ENCODE measurements at places on chromosomes 16 and 17.
A peak's percentile ranks its signal among the peaks of the same experiment; 100 is the strongest.

GRCh38 chr17:51119415-51120356 lies 982 bp downstream of the SPAG9 start:
- no peak for DNase-seq

DNA sequence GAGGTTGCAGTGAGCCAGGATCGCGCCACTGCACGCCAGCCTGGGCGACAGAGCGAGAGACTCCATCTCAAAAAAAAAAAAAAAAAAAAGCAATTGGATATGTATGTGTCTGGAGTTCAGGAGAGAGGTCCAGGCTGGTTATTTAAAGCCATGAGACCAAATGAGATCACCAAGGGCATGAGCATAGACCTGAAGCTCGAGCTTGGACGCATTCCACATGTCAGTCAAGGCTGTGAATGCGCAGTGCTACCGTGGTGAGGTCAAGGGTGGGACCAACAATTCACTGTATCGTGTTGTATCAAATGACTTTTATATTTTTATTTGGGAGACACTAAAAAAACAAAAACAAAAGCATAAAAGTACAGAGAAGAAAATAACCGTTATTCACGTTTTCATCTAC lies 29.1 kb upstream of the SPNS2 start:
- no peak for DNase-seq

- DNase-seq, result no peak
Observed at GRCh38 chr17:6120351-6120750, 50.2 kb downstream of the WSCD1 start.

DNA sequence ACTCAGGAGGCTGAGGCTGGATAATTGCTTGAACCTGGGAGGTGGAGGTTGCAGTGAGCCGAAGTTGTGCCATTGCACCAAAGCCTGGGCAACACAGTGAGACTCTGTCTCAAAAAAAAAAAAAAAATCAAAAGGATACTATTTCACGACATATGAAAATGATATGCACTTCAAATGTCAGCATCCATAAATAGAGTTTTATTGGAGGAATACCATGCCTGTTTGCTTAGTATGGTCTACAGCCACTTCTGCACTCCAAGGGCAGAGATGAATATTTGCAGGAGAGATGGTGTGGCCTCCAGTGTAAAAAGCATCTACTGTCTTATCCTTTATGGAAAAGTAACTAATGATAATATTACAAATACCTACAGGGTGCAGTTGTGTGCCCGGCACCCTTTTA lies 27.2 kb downstream of the ABCC6 start:
- DNase-seq, result no peak

DNA sequence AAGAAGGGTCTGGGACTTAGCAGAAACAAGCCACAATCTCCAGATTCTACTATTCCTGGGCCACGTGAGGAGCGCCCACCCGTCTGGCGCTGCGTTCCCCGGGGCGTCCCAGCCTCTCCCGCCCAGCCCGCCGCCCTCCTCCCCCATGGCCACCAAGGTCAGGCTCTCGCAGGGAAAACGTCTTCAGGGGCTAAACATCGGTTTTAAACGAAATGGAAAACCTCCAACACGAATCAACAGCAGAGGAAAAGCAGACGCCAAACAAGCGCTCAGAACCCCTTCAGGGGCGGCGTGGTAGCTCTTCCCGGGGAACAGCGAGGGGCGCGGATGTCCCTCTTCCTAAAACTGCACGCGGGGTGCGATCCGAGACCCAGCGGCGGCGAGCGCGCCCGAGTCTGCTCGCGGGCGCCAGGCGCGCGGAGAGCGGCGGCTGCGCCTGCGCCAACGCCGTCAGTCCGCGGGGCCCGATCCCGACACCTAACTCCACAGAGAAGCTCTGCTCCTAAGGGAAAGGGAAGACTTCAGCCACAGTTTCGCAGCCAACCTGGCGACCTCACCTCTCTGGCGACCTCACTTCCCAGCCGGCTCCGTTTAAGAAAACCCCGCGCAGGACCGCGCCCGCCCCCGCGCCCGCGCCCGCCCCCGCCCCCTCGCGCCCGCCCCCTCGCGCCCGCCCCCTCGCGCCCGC lies 505 bp upstream of the COG1 start:
- DNase-seq, result peak; percentile 80

- peak; percentile 5 for DNase-seq
Observed at GRCh38 chr16:23557779-23558702, 514 bp downstream of the UBFD1 start.

DNA sequence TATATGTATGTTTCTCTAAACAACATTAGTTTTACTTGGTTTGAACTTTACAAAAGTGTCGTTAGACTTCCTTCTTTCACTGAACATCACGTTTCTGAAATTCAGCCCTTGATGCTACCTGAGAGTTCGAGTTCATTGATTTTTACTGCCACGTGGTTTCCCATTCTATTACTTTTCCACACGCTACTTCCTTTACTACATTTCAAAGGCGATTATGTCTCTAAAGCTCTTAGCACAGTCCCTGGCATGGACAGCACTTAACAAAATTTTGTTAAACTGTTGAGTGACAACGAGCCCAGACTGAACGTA lies 15.9 kb upstream of the ARHGAP17 start:
- DNase-seq, result no peak

DNA sequence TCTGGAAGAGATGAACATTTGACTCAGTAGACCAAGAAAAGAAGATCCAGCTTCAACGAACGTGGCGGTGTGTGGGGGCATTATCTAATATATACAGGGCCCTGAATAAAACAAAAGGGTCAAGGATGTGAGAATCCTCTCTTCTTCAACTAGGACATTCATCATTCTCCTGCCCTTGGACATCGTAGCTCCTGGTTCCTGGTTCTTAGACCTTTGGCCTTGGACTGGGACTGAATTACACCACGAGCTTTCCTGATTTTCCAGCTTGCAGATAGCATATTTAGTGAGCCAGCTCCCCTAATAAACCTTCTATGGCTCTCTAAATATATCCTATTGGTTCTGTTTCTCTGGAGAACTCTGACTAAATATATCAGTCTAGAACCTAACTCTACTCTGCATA lies 29.5 kb upstream of the HELZ start:
- no peak for DNase-seq

- no peak for DNase-seq
Observed at GRCh38 chr17:80511222-80512180, 33.1 kb upstream of the RPTOR start.

- no peak for DNase-seq
Observed at GRCh38 chr17:50260501-50260911, 13.8 kb upstream of the TMEM92 start.

- DNase-seq, result no peak
Observed at GRCh38 chr16:52741351-52741750, 194.4 kb upstream of the TOX3 start.

GRCh38 chr16:4203748-4204147 lies 38.1 kb downstream of the SRL start:
- DNase-seq, result no peak

DNA sequence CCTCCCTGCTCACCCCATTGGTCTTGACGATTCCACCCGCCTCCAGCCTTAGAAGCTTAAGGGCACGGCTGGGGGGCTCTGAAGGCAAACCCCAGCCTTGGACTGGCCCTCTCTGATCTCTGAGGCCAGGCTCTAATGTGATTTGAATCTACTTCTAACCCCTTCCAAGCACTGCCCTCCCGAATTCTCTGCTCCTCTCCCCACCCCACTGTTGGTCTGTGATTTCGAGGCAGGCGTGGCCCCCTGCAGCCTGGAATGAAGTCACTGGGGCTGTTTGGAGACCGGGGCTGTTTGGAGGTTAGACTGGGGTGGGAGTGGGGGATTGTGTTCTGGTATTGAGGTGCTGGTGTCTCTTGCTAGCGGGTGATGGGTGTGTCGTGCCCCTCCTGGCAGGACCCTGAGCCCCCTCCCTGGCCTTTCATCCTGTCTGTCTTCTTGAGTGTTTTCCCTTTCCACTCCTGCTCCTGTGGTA lies 2.2 kb downstream of the GRB7 start:
- no peak for DNase-seq

- no peak for DNase-seq
Observed at GRCh38 chr16:11342021-11342855, 3.0 kb upstream of the RMI2 start.

GRCh38 chr17:39239640-39240314 lies 14.0 kb upstream of the STAC2 start:
- DNase-seq, result peak; percentile 70

GRCh38 chr16:21166561-21166961 lies 8.1 kb downstream of the LDAF1 start:
- DNase-seq, result no peak

- peak; percentile 46 for DNase-seq
Observed at GRCh38 chr17:7435676-7436555, 681 bp downstream of the TMEM102 start.

- DNase-seq, result no peak
Observed at GRCh38 chr17:2385240-2386210, 15.3 kb downstream of the MNT start.

DNA sequence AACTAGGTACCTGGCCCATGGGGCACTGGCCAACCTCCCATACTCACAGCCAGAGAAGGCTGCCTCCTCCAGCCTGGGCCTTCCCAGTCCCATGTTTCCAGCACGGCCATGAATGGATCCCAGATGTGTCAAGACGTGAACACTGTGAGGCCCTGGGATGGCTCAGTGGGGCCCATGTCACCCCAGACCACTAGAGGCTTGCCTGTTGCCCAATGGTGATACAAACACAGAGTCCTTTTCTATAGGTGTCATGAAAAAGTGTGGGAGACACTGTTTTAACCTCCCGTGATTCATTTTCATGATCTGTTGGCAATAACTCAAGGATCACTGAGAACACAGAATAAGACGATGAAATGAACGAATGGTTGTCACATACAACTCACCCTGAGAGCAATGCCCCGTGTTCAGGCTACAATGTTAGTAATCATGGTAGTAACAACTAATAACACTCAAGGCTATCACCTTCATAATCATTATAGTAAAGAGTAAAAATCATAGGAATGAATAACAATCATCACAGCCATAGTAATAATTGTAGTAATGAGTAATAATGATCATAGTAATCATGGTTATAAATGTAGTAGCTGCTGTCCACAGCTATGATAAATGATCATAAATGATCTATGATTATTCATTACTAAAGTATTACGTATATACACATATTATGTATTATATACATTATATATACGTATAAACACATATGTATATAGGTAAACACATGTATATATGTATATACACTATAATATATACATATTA lies 64.0 kb downstream of the DYNLRB2 start:
- DNase-seq, result no peak

- DNase-seq, result no peak
Observed at GRCh38 chr17:50631908-50632571, 2.6 kb upstream of the ABCC3 start.

GRCh38 chr17:47844814-47845715 lies 4.0 kb upstream of the SCRN2 start:
- no peak for DNase-seq

GRCh38 chr17:80952291-80952690 lies 39.4 kb upstream of the CHMP6 start:
- DNase-seq, result no peak

DNA sequence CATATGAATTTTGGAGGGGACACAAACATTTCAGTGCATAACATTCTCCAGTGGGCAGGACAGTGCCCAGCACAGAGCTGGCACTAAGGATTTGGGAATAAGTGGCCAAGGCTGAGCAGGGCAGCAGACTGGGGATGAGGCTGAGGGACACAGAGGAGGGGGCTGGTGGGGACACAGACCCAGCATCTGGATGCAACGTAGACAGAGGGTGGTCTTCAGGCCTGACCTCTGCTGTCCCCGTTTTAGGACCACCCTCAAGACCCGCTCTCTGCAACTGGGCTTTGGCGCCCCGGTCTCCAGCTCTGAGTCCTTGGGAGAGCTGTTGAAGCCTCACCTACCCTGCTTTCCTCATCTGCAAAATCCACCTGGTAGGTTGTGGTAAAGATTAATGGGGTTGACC lies 3.3 kb upstream of the PRSS33 start:
- DNase-seq, result no peak

- peak; percentile 52 for DNase-seq
Observed at GRCh38 chr17:43576563-43577229, 30.6 kb upstream of the ETV4 start.

GRCh38 chr16:83843657-83844056 lies 35.9 kb downstream of the HSBP1 start:
- DNase-seq, result no peak

DNA sequence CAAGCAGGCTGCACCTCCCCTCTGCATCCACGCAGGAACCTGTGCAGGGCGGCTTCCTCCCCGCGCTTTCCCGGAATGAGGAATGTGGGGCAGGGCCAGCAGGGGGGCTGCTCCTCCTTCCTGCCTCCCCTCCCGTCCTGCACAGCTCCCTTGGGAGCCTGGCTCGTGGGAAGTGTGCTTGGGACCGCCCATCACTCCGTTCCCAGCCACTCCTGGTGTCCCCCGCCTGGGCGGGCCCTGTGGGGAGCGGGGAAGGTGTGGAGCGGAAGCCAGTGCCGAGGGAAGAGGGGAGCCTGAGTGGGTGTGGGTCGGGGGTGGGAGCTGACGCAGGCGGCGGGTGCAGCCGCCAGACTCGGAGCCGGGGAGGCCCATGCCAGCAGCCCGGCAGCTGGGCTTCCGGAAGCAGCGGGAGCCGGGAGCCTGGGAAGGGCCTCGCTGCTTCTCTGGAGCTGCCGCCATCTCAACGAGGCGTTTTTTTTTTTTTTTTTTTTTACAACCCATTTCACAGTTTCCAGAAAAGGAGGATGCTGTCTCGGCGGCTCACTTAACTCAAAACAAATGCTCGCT lies 24.1 kb downstream of the BAHCC1 start:
- no peak for DNase-seq

DNA sequence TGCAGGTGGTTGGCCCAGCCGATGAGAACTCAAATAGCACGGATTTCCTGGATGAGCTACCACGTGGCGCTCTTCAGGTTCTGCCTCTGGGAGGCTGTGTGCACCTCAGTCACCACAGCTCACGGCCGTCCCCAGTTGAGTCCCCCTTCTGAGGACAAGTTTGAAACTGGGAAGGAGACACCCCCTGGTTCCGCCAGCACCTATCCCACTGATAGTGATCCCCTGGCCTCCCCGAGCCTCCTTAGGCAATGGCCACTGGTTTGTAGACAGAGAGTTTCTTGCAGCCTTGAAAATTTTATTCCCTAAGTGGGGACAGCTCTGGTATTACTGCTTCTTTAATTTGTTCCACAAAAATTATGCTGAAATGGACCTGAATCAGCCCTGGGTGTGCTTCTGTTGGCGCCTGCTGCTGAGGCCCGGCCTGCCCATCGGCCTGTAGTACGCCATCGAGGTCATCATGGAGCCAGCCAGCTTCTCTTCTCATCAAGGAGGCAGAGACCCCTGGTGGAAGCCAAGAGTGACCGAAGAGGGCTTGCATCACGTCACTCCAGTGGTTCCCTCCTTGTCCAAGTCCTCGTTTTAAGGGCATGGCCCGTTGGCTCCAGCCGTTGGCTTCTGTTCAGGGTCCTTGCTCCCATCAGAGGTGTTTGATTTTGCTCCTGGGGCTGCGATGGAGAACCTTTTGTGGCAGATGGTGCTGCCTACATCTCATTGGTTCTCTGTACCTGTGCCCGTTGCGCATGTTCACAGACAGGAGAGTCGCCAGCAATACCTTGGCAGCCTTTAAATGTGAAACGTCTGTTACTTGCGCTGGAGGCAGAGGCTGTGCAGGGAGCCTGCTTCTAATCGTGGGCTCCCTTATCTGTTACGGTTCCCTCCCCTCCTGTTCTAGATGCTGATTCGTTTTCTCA lies 9.3 kb downstream of the SMCR8 start:
- DNase-seq, result no peak

GRCh38 chr17:72997559-72997958 lies 94.9 kb downstream of the SLC39A11 start:
- no peak for DNase-seq

- DNase-seq, result no peak
Observed at GRCh38 chr17:2106308-2106955, 51.5 kb downstream of the HIC1 start.

- no peak for DNase-seq
Observed at GRCh38 chr17:81665205-81666091, 957 bp downstream of the OXLD1 start.
